ENCODE measurements at places on chromosomes 3 and 15.

- DNase-seq, result no peak
Measured at GRCh38 chr3:113832477-113833164, 6.0 kb upstream of the GRAMD1C start.

- DNase-seq, result no peak
Measured at GRCh38 chr3:71978150-71978721, 193.3 kb upstream of the PROK2 start.

GRCh38 chr15:25875566-25875965 lies 12.4 kb upstream of the ATP10A start:
- DNase-seq, result no peak

DNA sequence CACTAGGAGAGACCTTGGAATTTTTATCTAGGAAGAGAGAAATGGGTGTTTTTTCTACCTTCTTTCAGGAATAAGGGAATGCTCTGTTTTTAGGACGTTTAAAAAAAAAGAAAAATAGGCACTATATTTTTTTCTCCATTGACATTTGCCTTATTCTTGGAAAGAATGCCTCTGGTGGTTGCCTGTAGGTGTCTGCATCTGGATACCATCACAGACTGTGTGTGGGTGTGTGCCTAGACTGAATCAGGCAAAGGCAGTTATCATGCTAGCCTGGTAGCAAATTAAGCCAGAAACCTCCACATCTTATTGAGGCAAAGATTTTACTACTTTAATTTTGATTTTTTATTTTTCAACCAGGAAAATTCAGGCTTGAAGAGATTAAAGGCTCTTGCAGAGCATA lies 513.6 kb upstream of the KCNMB2 start:
- no peak for DNase-seq

GRCh38 chr3:184582646-184583577 lies 21.3 kb downstream of the EPHB3 start:
- DNase-seq, result no peak

- no peak for DNase-seq
Measured at GRCh38 chr3:150285601-150286000, 122.5 kb upstream of the TSC22D2 start.

DNA sequence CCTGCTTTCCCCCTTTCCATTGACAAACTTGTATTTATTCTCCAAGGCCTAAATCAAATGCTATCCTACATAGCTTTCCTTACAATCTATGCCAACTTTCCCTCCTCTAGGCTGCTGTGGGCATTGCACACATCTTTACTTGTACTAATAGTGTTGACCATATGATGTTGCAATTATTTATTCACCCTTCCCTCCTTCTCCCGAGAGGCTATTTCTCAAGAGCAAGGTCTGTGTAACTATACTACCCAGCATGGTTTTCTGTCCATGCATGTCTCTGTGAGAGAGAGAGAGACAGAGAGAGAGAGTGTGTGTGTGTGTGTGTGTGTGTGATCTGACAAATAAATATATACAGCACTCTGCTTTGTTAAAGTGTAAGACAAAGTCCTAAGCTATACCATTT lies 63.8 kb downstream of the GTPBP8 start:
- DNase-seq, result no peak

DNA sequence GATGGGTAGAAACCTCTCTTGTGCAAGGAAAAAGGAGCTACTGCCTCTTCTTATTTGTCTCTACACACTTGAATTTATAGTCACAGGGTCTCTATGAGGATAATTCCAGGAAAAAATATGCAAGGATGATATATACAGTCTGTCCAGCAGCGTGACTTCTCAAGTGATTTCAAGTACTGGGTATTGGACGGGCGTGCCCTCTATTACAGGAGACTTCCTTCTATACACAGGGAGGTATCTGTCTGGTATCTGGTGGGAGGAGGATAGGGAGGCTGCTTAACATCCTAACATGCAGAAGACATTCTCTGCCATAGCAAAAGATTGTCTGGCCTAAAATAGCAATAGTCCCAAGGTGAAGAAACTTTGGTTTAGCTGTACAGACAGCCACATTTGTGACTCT lies 146.1 kb downstream of the TPRG1 start:
- no peak for DNase-seq

DNA sequence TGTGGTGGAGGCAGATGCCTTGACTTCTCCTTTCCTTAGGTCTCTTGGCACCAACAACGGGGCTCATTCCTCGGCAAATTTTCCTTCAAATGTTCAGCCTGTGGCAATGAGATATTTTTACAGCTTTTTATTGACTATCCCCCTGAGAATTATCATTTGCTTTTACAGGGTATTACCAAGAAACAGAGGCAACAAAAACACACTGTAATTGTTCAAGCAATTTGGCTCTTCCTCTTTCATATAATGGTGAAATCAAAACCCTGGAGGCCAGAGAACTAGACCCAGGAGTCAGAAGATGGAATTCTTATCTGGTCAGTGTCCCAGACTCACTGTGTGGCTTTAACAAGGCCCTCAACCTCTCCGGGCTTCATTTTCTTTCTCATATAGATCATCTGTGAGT lies 40.1 kb downstream of the TRIM42 start:
- no peak for DNase-seq

- DNase-seq, result no peak
Measured at GRCh38 chr15:64122444-64122843, 26.7 kb downstream of the SNX1 start.

GRCh38 chr3:8856071-8856470 lies 86.7 kb upstream of the OXTR start:
- no peak for DNase-seq

DNA sequence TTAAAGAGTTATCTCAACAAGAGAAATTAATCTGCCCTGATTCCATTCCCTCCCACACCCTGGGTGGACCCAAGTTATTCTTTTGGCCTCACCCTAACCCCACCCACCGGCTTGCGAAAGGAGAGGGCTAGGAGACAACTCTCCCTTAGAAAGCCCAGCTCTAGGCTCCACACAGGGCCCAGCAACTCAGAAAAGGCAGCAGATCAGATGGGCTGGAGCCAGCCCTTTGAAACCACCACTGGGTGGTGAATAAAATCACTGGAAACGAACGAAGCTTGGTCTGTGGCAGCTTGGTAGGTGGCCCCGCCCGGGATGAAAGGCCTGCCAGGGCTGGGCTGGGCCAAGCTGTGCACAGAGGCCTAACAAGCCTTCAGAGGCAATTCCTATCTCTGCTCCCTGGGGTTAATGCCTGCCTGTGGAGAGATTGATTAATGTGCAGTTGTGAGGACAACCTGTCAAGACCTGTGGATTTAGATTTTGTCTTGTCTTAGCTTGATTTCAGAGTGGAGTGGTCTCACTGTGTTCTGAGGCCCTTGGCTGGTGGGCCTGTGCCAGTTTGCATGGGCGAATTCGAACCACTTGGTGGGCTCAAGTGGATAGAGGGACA lies 38.8 kb downstream of the BHLHE40 start:
- no peak for DNase-seq

GRCh38 chr15:96341513-96342405 lies 11.3 kb downstream of the NR2F2 start:
- no peak for DNase-seq

DNA sequence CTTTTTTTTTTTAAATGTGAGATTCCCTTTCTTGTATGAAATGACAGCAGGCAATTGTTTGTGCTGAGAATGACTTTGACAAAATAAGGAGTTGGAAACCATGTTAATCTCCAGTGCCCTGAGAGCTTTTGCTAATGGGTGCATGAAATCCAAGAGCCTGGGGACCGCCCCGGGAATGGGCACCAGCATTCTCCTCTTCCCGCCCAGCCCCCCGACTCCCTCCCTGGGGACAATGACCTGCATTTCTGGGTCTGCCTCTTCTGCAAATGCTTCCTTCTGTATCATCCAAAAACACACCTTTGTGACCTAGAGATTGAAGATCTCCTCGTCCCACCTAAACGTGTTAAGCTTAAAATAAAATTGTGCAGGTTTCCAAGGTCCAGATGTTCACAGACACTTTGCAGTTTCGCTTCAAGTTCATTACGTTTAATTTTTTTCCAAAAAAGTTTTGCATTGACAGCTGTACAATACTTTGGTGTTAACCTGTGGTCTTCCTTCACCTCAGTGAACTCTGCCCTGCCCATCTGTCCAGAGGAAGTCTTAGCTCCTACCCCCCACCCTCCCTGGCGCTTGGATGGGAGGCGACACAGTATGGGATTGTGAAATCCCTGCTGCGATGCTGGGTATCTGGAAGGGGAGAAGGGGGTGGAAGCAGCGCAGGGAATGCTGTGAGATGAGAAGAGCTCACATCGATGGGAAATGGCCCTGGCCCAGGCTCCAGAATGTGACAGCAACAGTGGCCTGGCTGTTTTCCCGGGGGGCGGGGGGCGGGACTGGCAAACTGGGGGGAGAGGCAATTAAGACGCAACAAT lies 50.1 kb downstream of the TLE3 start:
- DNase-seq, result no peak

DNA sequence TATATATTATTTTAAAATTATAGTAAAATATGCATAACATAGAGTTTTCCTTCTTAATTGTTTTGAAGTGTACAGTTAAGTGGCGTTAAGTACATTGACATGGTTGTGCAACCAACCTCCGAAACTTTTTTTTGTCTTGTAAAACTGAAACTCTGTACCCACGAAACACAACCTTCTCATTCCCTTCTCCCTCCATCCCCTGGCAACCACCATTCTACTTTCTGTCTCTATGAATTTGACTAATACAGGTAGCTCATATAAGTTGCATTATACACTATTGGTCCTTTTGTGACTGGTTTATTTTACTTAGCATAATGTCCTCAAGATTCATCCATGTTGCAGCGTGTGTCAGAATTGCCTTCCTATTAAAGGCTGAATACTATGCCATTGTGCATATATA lies 179.4 kb downstream of the SATB1 start:
- DNase-seq, result no peak

GRCh38 chr3:19934098-19934566 lies at the start of gene EFHB:
Gene EFHB (minus strand): TSS chr3:19934217. CDS start chr3:19934018, 199 bp downstream.
- peak; percentile 25 for DNase-seq

DNA sequence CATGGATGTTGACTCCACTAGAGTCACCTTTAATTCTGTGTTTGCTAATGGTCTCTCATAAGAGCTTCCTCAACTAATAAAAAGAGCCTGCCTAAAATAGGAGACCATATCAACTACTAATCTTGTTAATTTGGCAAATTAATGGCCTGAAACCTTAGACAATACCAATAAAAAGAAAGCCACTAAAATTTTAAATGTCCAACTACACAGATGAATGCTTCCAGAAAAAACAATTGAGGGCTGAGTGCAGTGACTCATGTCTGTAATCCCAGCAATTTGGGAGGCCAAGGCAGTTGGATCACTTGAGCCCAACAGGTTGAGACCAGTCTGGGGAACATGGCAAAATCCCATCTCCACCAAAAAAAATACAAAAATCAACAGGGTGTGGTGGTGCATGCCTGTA lies 230.9 kb downstream of the NSUN3 start:
- DNase-seq, result no peak

- DNase-seq, result no peak
Measured at GRCh38 chr3:156643729-156644389, 30.5 kb upstream of the TIPARP start.

DNA sequence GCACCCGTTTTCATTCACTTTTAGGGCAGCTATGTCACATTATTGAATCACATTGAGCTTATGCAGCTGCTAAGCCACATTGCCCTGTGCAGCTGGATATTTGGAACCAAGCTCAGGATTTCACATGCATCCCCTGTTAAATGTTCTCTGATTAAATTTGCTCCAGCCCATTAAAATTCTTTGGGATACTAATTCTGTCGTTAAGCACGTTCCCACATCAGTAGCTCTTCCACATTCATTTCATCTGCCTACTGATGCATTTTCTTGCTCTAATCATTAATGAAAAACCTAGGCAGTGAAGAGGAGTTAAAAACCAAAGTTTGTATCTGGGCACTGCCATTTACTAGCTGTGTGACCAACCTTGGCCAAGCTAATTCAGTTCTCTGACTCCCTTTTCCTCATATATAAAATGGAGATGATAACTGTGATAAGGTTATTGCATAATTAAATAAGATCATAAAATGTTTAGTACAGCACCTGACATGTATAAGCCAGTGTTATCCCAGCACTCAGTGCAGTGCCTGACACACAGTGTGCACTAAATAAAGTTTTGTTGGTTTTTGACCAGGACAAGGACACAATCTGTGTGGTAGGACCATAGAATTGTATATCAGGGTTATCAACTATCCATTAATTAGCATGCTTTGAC lies 222.2 kb upstream of the ATP11B start:
- DNase-seq, result no peak

- DNase-seq, result no peak
Measured at GRCh38 chr3:124320976-124321375, 329.1 kb upstream of the ROPN1 start.

- no peak for DNase-seq
Measured at GRCh38 chr15:63772520-63772919, 61.2 kb downstream of the HERC1 start.

DNA sequence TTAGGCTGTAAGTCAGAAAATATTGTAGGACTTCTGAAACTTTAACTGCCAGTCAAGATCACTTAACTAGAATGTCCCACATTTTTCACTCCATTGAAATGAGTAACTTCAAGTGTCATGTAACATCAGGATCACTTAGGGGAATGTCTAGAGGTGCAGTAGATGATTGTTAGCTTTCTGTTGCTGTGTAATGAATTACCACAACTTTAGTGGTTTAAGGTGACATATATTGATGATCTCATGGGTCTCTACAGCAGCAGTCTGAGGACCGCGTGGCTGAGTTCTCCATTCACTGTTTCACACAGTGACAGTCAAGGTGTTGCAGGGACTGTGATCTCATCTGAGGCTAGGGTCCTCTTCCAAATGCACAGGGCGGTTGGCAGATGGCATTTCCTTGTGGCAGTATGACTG lies 82.7 kb downstream of the SLC25A26 start:
- no peak for DNase-seq

- no peak for DNase-seq
Measured at GRCh38 chr15:52731732-52732470, 52.7 kb upstream of the ATOSA start.

DNA sequence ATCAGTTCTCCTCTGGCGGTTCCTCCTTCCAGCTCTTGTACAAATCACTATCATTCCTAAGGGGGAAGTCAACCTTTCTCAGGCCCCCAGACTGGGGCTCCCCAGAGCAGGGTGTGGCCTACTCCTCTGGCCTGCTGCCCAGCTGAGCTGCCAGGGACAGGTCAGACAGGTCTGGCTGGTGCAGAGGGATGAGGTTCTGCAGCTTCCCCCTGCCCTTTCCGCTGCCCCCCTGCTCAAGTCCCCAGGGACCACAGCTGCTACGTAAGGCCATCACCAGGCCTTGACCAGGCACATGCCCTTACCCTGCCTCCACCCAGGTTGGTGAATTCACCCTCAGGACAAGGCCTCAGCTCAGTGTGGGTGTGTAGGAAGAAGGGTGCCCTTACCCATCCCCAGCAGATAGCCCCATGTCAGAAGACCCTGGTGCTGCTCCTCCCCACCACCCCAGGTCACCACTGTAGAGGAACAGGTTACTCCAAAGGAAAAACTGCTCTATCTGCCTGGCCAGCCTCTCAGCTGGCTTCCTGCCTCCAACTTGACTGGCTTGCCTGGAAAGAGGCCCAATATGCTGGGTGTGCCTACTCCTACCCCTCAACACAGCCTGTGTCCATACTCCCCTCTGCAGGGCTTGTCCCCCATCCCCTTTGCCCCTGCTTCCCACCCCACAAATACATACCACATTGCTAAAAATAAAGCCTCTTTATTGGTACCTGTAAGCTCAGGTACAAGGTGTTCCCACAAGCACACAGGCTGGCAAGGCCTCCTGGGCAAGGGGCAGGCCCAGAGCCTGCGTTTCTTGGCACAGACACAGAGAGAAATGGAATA lies 12.0 kb downstream of the CSRNP1 start:
- DNase-seq, result peak; percentile 24

All from RPMI8226 (cell line).